ENCODE measurements at places on chromosomes 1 and 21.

GRCh38 chr1:23506376-23507107, 22.6 kb upstream of the ASAP3 start:
- DNase-seq, result no peak

- DNase-seq, result no peak
Observed at GRCh38 chr1:224406216-224406615, 28.4 kb downstream of the WDR26 start.

- DNase-seq, result no peak
Observed at GRCh38 chr1:40872276-40872675, 10.1 kb upstream of the CITED4 start.

DNA sequence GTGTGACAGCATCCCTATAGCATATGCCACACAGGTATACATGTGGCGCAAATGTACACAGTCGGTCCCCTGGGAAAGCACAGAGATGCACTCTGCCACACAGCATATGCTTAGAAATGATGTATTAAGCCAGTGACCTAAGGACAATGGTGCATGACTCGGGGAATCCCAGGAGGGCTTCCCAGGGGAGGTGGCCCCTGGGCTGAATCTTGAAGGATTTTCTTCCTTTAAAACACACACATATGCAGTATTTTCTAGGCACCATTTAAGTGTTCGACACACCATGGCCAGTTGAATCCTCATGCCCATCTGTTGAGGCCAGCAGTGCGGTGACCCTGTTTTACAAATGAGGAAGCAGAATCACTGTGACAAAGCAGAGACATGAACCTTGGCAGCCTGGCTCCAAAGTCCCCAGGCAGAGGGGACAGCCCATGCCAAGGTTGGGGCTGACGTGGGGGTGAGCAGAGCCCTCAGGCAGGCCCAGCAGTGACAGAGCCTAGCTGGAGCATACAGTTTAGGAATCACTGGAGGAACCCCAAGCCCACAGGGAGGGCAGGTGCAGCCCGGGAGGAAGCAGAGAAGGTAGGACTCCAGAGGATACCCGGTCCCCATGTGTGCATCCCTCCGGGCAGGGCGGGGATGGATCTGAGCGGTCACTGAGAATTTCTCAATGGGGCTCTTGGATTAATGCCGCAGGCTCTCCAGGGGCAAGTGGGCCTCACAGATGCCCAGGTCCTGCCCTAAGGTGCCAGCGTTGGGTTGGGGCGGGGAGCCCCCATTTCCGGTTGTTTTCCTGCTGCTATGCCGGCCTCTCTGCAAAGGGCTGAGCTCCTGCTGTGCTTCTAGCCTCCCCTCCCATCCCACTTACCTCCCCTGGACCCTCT, 28.4 kb downstream of the WNT3A start:
- no peak for DNase-seq

DNA sequence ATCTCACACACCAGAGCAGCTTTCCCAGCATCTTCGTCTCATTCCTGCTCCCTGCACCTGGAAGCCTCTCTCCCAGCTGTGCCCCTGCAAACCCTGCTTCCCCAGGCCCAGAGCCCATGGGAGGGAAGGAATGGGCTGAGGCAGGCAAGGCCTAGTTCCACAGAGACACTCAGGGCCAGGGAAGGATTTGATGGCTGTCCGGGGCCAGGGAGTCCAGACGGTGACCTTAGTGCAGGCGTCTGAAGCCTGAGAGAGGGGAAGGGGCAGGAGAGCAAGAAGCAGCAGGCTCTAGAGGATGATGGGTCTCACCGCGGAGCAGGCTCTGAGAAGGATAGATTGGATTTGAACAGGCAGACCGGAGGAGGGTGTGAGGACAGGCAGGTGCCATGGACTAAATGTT, 22.2 kb upstream of the TNNI1 start:
- DNase-seq, result no peak

DNA sequence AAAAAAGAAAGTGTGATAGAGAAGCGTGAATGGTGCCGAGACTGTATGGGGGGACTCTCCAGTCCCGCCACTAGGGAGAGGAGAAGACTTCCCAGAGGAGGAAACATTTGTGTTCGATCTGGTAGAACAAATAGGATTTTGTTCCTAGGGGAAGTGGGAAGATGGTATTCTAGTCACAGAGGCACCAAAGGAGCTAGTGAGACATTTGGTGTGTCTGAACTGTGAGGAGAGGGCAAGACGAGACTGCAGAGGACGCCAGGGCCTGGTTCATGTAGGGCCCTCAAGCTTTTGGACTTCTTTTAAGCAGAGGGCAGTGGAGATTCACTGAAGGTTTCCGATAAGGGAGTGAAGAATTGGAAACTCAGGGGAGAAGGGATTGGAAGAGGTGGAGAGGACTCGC, 2.9 kb downstream of the BTBD19 start:
- DNase-seq, result no peak

- no peak for DNase-seq
Observed at GRCh38 chr1:113861641-113862040, 9.9 kb downstream of the PTPN22 start.

DNA sequence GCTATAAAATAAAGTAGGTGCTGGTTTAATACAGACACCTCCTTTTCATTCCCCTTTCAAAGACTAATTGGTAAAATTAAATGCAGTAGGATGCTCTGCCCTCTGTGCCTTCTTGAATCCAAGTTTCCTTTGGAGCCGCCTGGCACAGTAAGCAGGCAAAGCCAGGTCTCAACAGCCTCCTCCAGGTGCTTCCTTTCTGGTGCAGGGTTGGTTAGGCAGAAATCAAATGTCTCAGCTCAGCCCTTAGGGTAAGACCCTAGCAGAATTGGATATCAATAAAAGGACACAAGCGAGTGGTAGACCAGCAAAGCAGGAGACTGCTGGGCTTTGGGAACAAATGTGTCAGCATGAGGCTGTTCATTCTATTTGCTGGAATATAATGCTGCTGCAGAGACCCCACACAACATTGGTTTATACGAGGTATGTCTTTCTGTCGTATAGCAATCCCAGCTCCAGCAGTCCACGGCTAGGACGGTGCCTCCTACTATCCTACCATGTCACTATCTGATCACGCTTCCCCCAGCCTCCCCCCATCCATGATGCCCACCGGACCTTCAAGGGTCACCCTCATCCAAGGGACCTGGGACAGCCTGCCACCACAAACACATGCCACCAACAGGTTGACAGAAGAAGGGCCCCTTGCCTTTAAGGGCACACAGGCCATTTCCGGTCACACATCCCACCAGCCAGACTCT, 58.4 kb downstream of the CAPN2 start:
- DNase-seq, result no peak

DNA sequence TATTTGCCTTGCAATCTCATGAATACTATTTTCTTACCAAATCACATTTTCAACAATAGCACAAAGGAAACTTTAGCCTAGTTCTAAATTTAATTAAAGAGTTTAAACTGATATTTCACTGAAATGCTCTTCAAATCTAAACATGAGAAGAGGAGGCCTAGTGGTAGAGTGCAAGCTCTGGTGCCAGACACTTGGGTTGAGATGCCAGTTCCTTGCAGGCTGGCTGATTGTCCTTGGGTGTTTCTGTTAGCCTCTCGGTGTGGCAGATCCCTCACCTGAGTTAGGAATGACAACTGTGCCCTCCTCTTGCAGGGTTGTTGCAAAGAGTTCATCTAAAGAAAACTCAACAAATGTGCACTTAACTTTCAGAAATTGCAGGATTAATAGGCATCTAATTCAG, 12.5 kb downstream of the ZBTB21 start:
- DNase-seq, result no peak

Data from activated T-cell treated with anti-CD3 and anti-CD28 coated beads for 4 hours (primary cell).